ENCODE measurements at places on chromosomes 5 and 9. TPM values are rescaled to one million over a fixed set of nuclear protein-coding genes. Genes with fewer than 3 reads are reported as not detected.

The ENTPD8 gene
- total RNA-seq = not detected

- ATAC-seq = peak; percentile 58
Measured at GRCh38 chr5:52469420-52469819, 318.3 kb upstream of the ITGA1 start.

DNA sequence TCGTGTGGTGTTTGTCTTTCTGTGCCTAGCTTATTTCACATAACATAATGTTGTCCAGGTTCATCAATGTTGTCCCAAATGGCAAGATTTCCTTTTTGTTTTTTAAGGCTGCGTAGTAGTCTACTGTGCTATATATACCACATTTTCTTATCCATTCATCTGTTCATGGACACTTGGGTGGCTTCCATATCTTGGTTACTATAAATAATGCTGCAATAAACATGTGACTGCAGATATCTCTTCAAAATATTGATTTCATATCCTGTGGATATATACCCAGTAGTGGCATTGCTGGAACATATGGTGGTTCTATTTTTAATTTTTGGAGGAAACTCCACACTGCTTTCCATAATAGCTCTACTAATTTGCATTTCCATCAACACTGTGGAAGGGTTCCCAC lies 25.5 kb upstream of the CCNH start:
- no peak for ATAC-seq

DNA sequence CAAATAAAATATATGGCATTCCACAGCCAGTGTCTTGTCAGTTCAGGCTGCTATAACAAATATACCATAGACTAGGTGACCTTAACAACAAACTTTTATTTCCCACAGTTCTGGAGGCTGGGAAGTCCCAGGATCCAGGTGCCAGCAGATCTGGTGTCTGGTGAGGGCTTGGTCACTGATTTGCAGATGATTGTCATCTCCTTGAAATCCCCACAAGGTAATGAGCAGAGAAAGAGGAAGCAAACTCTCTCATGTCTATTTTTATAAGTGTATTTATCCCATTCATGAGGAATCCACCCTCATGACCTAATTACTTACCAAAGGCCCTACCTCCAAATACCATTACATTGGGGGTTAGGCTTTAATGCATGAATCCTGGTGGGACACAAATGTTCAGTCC lies 663.2 kb downstream of the TLR4 start:
- no peak for ATAC-seq

DNA sequence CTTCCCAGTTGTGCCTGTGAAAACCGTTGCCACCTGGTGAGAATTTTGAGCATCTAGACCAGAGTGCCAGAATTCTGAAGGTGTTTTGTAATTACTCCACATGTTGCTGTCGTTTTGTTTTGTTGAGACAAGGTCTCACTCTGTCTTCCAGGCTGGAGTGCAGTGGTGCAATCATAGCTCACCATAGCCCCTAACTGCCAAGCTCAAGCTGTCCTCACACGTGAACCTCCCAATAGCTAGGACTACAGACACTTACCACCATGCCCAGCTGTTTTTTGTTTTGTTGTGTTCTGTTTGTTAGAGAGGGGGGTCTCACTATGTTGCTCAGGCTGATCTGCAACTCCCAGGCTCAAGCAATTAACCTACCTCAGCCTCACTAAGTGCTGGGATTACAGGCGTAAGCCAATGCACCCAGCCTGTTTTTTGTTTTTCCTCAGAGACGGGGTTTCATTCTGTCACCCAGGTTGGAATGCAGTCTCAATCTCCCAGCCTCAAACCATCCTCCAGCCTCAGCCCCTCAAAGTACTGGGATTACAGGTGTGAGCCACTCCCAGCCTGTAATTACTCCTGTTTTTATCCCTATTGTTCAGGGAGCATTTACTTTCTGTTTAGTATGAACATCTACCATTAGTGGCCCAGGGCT lies 121.1 kb upstream of the DMRT1 start:
- no peak for ATAC-seq

- ATAC-seq = no peak
Measured at GRCh38 chr9:94472806-94473360, 82.0 kb upstream of the PCAT7 start.

- ATAC-seq = no peak
Measured at GRCh38 chr5:126780165-126780827, 3.4 kb downstream of the LMNB1 start.
